Right renal cortex interstitium (tissue), 3 donors: ENCODE measurements at places on chromosomes 7 and 10.

GRCh38 chr10:58278962-58279307, 10.0 kb downstream of the CISD1 start:
- DNase-seq = no peak

DNA sequence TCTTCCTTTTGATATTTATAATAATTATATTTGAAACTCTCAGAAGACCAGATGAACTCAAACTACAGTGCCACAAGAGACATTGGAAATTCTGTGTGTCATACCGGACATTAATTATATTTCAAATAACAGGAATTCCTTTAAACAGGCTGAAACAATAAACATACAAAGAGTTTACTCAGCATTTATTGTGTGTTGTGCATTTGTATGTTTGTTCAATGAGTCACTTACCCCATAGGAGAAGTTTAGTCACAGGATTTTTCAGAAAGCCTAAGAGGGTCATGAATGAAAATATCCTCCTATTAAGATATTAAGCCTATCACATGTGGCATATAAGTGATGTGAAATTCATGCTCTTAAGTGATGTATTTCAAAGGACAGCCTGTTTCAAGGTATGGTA, 566.8 kb downstream of the CNTNAP2 start:
- DNase-seq = no peak

DNA sequence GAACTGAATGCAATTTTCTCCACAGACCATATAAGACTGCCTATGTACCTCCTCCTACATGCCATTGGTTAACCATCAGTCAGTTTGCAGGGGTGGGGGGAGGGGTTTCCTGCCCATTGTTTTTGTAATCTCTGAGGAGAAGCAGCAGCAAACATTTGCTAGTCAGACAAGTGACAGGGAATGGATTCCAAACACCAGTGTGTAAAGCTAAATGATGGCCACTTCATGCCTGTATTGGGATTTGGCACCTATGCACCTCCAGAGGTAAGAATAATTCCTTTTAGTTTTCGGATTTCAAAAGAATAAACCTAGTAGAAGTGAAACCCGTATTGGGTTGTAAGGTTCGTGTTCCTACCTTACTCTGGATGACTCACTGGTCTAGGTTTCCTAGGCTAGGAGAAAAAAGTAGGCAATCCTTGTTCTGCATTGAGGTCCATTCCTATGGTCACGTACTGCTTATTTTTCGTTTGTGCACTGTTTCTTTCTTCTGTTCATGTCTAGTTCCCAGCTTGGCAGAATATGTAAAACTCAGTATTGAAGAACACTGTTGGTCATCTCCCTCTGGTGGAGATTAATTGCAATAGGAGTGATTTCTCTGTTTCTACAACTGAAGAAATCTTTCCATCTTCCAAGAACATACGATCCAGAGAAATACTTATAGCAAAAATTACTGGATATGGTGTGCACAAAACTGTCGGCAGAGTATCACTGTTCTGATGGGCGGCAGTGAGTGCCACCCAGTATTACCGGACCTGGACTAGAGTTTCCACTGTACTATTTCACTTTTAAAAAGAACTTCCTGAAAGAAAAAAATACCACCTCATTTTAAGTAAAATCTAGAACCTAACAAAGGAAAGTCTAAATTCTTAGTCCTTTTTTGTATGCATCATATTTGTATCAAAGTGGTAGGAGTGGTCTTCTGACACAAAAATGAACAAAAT, at the start of gene AKR1C3:
Gene AKR1C3 (plus strand): TSS at position 150 of the 941 bp plus-strand sequence. CDS start 31 bp downstream, at position 181.
- no peak for DNase-seq

GRCh38 chr7:135757719-135758411, 9.3 kb upstream of the FAM180A start:
- DNase-seq = no peak

DNA sequence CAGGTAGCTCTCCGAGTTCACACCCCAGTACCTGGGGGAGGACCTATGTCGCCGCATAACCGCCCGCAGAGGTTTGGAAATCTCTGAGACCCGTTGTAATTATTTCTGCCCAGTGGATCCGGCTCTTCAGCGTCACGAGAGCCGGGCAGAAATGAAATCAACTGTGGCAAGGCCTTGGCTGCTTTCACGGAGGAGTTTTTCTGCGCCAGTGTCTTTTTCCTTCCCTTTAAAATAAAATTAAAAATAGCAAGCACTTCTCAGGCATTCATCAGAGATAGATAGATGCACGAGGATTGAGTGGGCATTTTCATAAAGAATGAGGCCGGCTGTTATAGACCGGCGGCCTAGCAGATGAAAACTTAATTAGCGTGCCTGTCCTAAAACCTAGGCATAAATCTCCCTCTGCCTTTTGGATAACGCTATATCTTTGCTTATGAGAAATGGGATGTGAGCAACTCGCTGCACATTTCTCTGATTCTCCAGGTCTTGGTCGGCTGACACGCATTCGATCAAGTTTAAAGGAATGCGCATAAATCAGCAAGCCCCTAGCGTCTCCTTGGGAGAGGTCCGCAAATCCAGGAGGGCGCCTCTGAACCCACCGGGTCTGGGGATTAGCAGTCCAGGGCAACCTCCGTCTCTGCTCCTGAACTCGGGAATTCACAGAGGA, 6.4 kb downstream of the HOXA13 start:
- DNase-seq = no peak

- DNase-seq = no peak
These were observed 53.9 kb downstream of the MINDY4 start for GRCh38 chr7:30824821-30825720.

DNA sequence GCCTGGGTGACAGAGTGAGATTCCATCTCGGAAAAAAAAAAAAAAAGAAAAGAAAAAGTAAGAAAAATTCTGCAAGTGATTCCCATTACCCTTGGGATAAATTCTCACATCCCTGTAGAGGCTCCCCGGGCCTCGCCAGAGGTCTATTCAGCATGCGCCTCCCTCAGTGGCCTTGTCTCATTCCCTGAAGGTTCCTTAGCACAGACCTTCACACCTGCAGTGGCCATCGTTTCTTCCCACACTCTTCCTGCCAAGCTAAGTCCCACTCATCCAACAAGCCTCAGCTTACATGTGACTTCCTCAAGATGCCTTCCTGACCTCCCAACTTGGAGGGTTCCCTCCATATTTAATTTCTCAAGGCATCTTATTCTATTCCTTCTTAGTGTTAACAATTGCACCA, 20.9 kb upstream of the BAG3 start:
- DNase-seq = no peak

- DNase-seq = no peak
These were observed 648.3 kb downstream of the TNS3 start for GRCh38 chr7:46933596-46933995.

DNA sequence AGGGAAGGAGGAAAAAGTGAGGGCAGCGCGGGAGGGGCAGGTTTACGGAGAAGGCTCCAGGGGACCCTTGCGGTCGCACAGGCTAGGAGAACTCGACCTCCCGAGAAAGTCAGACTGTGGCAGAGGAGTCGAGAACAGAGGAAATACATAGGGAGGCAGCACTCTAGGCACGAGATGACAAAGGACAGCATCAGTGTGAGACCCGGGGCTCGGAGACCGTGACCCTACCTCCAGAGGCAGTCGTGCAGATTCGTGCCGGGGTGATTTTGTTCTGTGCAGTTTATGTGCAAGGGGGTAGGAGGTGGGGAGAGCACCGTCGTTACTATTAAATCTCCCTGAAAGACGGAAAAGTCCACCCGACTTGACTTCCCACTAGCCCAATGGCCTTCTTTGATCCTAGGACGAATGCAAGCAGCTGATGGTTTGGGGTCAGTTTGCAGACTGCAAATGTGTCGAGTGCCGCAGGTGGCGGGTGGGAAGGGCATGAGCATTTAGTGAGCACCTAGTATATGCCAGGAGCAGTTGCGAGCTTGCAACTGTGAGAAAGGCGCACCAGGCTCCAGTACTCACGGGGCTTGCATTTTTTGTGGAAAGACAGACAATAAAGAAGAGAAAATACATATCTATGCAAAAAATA, 674 bp upstream of the OSBPL3 start:
- DNase-seq = no peak

- DNase-seq = no peak
These were observed 326.4 kb downstream of the PAXIP1 start for GRCh38 chr7:154676422-154677073.

DNA sequence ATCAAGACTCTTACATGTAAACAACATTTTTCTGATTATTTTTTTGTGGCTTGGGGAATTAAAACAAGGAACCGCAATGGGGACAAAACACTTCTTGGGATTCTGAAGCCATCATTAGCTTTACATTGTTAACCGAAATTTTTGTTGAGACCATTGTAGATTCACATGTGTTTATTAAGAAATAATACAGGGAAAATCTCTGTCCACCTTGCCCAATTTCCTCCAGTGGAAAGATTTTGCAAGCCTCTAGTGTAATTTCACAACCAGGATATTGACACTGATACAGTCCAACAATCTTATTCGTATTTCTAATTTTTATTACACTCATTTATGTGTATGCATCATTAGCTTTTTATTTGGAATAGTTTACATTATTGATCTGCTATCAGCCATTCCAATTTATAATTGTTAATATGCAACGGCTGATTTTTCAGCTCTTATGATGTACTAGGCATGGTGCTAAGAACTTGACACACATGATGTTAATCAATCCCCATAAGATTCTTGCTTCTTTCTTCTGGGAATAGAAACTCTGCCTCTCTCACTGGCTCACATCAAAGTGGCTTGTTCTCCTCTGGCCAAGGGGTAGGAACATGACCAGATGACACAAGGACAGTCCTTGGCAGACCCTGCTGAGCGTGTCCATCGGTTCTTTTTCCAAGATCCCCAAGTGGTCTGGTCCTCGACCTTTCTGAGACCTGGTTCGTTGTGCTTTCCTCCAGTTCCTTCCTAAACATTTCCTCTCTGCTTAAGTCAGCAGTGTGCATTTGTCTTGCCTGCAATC, 137.6 kb downstream of the ADAM12 start:
- DNase-seq = no peak

- DNase-seq = no peak
These were observed 107.7 kb downstream of the SEPTIN7 start for GRCh38 chr7:35908331-35909216.

DNA sequence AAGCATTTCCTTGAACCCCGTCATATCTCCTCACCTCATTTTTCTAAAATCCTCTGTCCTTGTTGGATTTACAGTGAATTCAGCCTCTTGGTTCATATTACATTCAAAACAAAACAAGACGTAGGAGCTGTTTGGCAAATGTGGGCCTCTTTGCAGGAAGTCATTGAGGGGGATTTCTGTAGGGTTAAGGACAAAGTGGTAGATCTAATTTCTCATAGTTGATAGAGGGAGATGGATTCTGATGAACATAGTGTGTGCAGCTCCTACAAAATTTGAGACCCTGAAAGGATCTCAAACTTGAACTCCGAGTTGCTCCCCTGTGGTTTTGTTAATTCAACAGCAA, 682 bp downstream of the TBXAS1 start:
- DNase-seq = no peak

DNA sequence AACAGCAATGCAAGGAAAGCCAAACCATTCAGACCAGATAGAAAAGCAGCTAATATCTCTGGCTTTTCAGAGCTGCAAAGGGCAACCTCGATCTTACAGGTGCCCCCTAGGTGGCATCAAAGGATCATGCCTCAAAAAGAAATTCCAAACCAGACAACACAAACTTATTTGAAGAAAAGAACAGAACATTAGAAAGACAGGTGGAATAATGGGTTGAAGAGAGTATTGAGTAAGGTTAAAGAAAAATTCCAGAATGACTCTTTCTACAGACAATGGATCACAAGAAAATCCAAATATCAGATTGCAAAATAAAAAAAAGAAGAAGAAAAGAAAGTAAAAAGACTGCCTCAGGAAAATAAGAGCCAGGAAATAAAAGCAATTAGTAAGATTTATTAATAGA, 213.7 kb downstream of the ELMO1 start:
- no peak for DNase-seq

GRCh38 chr10:93074147-93074596, 479 bp downstream of the CYP26A1 start:
- no peak for DNase-seq
